ENCODE measurements at places on chromosomes 5 and 9. TPM values are rescaled to one million over a fixed set of nuclear protein-coding genes. Genes with fewer than 3 reads are reported as not detected.

GRCh38 chr9:111582888-111583287 is 16.6 kb downstream of the PTGR1 start:
- no peak overlapping the region for H3K27ac ChIP-seq
- no peak overlapping the region for H3K4me3 ChIP-seq
- peak; percentile 93 for DNase-seq
- peaks cover 6% of the 10 kb centered on the region for H3K4me1 ChIP-seq
- peaks cover 53% of the 10 kb centered on the region for H3K36me3 ChIP-seq

GRCh38 chr5:127006744-127007143 is 23.6 kb downstream of the MARCHF3 start:
- H3K27me3 ChIP-seq: no peaks in the 10 kb centered on the region
- H3K4me3 ChIP-seq: no peak overlapping the region
- DNase-seq: no peak
- no peak overlapping the region for H3K27ac ChIP-seq
- H3K36me3 ChIP-seq: no peaks in the 10 kb centered on the region

DNA sequence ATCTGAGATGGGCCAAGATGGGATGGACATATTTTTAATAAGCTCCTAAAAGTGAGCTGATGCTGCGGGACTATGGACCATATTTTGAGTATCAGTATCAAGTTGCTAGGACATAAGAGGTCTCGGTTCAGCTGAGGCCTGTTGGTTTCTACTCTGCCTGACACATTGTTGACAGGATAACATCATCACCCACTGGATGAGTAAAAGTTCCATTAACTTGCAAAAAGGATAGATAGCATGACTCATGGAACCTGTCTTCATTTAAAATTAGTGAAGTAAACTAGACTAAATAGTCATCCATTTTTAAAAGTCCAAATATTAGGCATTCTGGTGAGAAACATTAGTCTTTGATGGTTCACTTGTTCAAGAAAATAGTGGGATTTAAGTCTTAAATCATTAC is 33.3 kb downstream of the PARP8 start:
- no peaks in the 10 kb centered on the region for H3K4me1 ChIP-seq
- no peak overlapping the region for H3K27ac ChIP-seq
- no peaks in the 10 kb centered on the region for H3K27me3 ChIP-seq
- no peak overlapping the region for H3K4me3 ChIP-seq
- DNase-seq: no peak

DNA sequence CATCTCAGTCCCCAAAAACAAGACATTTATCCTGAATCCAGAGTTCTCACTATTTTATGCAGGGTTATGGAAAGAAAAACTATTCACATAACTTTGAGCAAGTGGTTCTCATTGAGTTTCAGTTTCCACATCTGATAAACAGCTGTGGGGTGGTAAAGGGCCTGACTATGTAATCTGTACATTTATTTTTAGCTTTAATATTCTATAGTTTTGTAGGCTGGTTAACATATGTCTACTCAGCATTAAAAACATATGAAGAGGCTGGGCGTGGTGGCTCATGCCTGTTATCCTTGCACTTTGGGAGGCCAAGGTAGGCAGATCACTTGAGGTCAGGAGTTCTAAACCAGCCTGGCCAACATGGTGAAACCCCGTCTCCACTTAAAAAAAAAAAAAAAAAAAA is 301.5 kb upstream of the CCNG1 start:
- no peaks in the 10 kb centered on the region for H3K27me3 ChIP-seq
- no peak for DNase-seq
- H3K4me3 ChIP-seq: no peak overlapping the region
- H3K27ac ChIP-seq: no peak overlapping the region
- no peaks in the 10 kb centered on the region for H3K36me3 ChIP-seq

DNA sequence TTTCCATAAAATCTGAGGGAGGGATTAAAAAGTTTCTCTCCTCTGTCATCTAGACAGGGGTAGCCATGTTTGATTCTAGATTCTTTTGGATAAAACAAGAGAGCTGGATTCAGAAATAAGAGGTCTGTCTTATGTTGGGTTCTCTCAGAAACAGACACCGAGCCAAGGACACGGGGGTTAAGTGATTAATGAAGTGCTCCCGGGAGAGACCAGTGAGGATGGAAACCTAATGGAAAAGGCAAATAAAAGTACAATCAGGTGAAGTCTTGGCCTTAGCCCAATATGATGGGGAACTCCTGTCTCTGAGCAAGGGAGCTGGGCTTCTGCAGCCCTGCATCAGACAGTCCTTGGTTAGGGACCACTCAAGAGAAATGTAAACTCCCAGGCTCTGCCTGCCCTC is 308.8 kb upstream of the PANK3 start:
- no peak for DNase-seq
- no peak overlapping the region for H3K27ac ChIP-seq
- no peaks in the 10 kb centered on the region for H3K4me1 ChIP-seq
- no peak overlapping the region for H3K4me3 ChIP-seq
- H3K36me3 ChIP-seq: no peaks in the 10 kb centered on the region

DNA sequence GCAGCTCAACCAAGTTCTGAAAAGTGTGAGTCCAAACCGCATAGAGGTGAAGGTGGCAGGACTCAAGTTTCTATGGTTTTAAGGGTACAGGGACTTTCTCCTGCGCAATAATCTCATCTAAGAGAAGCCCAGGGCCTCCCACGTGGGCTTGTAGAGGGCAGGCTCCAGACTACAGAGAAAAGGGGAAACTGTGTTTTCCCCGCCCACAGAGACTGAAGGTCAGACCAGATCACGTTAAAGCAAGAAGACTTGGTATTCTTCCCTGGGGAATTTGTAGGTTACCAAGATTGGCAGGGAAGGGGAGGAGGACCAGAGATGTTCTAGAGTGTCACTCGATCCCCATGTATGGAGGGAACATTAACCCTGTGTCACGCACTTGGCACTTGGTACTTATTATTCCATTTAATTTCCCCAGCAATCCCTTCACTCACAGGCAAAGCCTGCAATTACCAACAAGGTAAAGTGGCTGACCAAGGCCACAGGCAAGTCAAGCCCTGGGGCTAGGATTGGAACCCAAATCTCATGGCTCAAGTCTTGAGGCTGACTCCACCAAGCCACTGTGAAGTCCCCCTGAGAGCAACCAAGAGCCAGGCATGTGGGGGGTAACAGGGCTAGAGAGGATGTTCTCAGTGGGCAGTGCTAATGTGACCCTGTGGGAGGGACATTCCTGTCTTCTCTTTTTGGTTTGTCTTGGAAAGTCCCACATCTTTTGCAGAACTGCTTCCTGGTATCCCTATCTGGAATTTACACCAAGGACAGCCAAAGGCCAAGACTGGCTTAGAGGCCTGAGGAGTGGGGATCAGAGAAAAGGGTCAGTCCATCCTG is 18.3 kb upstream of the NEK6 start:
- no peak overlapping the region for H3K27ac ChIP-seq
- DNase-seq: no peak
- no peak overlapping the region for H3K4me3 ChIP-seq
- H3K27me3 ChIP-seq: no peaks in the 10 kb centered on the region

DNA sequence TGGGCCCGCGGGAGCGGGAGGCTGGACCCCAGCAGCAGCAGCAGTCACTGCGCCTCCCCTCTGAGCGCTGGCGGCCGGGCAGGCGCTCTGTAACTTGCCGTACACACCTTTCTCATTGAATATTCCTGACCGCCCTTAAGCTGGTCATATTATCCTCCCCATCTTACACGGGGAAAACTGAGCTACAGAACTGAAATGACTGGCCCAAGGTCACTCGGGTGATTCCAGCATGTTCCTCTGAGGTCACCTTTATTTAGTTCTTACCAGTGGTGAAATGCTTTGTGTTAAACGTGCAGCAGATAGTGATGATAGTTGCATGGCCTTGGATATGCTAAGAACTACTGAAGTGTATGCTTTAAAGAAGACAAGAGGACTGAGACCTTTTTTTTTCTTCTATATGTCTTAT is 607 bp downstream of the UQCRQ start:
- H3K4me3 ChIP-seq: peak overlapping the region; percentile 71
- H3K36me3 ChIP-seq: no peaks in the 10 kb centered on the region
- peak overlapping the region; percentile 96 for H3K27ac ChIP-seq
- H3K4me1 ChIP-seq: peaks cover 11% of the 10 kb centered on the region
- no peak for DNase-seq
- H3K27me3 ChIP-seq: no peaks in the 10 kb centered on the region

DNA sequence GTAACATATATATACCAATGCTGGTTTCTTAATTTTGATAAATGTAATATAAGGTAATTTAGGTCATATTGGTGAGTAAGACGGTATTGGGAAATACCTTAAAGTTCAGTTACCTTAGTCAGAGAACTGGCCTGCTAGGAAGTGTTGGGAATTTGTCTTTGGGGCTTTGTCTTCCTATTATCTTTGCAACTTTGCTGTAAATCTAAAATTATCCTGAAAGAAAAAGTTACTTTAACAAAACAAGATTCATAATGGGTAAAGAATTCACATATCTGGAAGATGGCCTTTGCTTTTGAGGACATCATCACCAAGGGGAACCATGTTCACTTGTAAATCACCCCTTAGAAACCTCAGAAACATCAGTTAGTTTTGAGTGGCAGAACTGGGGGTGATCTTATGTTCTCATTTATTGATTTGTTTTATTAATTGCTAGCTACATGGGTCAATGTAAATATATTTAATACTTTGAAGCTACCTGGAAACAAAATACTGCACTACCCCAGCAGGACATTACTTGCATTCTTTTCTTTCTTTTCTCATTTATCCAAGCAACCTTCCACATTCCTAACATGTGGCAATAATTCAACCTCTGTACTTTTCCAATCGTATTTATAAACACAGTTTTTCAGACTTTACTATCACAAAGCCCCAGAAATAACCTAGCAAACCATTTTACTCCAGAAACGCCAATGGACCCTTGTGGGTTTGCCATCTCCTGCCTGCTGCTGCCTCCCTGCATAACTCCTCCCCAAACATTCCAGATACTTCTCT is 41.4 kb downstream of the GLIS3 start:
- no peaks in the 10 kb centered on the region for H3K27me3 ChIP-seq
- no peak overlapping the region for H3K27ac ChIP-seq
- no peak overlapping the region for H3K4me3 ChIP-seq
- H3K4me1 ChIP-seq: peaks cover 8% of the 10 kb centered on the region

GRCh38 chr9:4970970-4971641 is 14.0 kb upstream of the JAK2 start:
- H3K27me3 ChIP-seq: no peaks in the 10 kb centered on the region
- no peaks in the 10 kb centered on the region for H3K4me1 ChIP-seq

- H3K36me3 ChIP-seq: no peaks in the 10 kb centered on the region
- H3K27ac ChIP-seq: no peak overlapping the region
- H3K27me3 ChIP-seq: no peaks in the 10 kb centered on the region
Measured at GRCh38 chr9:100084128-100084453, 14.7 kb downstream of the ERP44 start.

- H3K27me3 ChIP-seq: no peaks in the 10 kb centered on the region
- H3K4me3 ChIP-seq: no peak overlapping the region
- no peaks in the 10 kb centered on the region for H3K36me3 ChIP-seq
- no peak overlapping the region for H3K27ac ChIP-seq
- no peaks in the 10 kb centered on the region for H3K4me1 ChIP-seq
Measured at GRCh38 chr9:126471084-126471624, 142.6 kb upstream of the LMX1B start.

DNA sequence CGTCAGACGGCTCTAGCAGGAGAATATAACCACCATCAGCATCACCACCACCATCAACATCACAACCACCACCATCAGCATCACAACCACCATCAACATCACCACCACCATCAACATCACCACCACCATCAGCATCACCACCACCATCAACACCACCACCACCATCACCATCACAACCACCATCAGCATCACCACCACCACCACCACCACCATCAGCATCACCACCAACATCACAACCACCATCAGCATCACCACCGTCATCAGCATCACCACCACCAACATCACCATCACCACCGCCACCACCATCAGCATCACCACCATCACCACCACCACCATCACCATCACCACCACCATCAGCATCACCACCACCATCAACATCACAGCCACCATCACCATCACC is 210.7 kb downstream of the C9orf50 start:
- H3K27ac ChIP-seq: no peak overlapping the region
- H3K27me3 ChIP-seq: no peaks in the 10 kb centered on the region
- no peak for DNase-seq

DNA sequence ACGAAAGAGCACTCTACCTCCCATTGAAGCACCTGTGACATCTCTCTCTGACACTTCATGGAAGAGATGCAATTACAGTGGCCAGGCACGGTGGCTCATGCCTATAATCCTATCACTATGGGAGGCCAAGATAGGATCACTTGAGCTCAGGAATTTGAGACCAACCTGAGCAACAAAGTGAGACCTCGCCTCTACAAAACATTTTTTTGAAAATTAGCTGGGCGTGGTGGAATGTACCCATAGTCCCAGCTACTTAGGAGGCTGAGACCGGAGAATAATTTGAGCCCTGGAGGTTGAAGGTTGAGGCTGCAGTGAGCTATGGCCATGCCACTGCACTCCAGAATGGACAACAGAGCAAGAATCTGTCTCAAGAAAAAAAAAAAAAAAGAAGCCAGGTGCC is 45.5 kb downstream of the GLDC start:
- H3K4me1 ChIP-seq: no peaks in the 10 kb centered on the region
- no peaks in the 10 kb centered on the region for H3K27me3 ChIP-seq
- H3K36me3 ChIP-seq: no peaks in the 10 kb centered on the region
- no peak overlapping the region for H3K4me3 ChIP-seq
- DNase-seq: no peak
- H3K27ac ChIP-seq: no peak overlapping the region

DNA sequence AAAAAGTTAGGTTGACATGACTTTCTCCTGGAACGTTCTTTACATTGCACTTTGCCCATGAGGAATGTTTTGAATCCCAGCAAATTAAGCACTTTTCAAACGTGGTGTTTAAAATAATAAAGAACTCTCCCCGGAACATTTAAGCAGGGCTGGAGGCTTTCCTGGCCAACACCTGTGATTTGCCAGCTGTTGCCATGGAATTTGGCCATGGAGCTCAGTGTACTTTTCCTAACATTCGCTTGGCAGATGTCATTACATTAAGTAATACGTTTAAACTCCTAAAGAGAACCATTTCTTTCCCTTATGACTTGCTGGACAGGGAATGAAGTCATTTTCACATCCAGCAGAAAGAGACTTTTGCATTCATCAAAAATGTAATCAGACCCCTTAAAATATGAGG is 146.1 kb downstream of the GAS1 start:
- no peaks in the 10 kb centered on the region for H3K36me3 ChIP-seq
- no peaks in the 10 kb centered on the region for H3K4me1 ChIP-seq
- no peak overlapping the region for H3K4me3 ChIP-seq
- H3K27me3 ChIP-seq: no peaks in the 10 kb centered on the region
- DNase-seq: no peak

GRCh38 chr9:82037126-82037525 is 48.6 kb downstream of the SPATA31D1 start:
- no peak overlapping the region for H3K27ac ChIP-seq
- DNase-seq: no peak
- H3K36me3 ChIP-seq: no peaks in the 10 kb centered on the region

- H3K27ac ChIP-seq: no peak overlapping the region
- no peak for DNase-seq
- H3K4me3 ChIP-seq: no peak overlapping the region
- H3K36me3 ChIP-seq: no peaks in the 10 kb centered on the region
- no peaks in the 10 kb centered on the region for H3K4me1 ChIP-seq
Measured at GRCh38 chr5:157182143-157182757, 1.6 kb downstream of the ITK start.

ATP10B gene
- 0.07 TPM for total RNA-seq

EGFLAM gene
- 7.1 TPM for total RNA-seq

MYOZ3 gene
- 0.45 TPM for total RNA-seq

ZDHHC11B gene
- 0.87 TPM for total RNA-seq

TRAF1 gene
- 6.7 TPM for total RNA-seq

FCN2 gene
- 29.4 TPM for total RNA-seq

SPATA31A3 gene
- not detected for total RNA-seq

IL31RA gene
- not detected for total RNA-seq

OCLN gene
- 1.3 TPM for total RNA-seq

OR13C9 gene
- total RNA-seq: not detected

OLFM1 gene
- 27.2 TPM for total RNA-seq

PTPRD gene
- total RNA-seq: 4.7 TPM

NFIB gene
- total RNA-seq: 84.1 TPM

EIF4E1B gene
- total RNA-seq: not detected

WDR38 gene
- not detected for total RNA-seq

CDX1 gene
- 0.32 TPM for total RNA-seq

NR4A3 gene
- 70.8 TPM for total RNA-seq

Measured in adrenal gland (tissue), 19 donors.